NCI-H2029 (cell line): ENCODE measurements at places on chromosomes 16 and 17.
A peak's percentile ranks its signal among the peaks of the same experiment; 100 is the strongest.

DNA sequence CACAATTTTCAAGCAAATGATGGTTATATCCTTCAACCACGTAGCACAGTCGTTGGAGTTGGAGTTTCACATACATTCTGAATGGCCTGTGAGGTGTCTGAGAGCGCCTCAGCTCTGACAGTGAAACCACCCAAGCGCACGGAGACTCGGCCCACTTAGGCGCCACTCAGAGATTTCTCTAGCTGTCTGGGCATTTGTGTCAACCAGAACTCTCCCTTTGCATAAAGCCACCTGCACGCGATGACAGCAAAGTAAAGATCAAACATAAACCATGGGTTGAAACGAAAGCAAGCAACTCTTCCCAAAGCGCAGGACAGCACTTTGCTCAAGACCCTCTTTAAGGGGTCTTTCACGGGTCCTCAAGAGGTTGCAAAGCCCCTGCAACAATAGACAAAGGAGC, 533 bp downstream of the SLC6A4 start:
- DNase-seq = no peak

DNA sequence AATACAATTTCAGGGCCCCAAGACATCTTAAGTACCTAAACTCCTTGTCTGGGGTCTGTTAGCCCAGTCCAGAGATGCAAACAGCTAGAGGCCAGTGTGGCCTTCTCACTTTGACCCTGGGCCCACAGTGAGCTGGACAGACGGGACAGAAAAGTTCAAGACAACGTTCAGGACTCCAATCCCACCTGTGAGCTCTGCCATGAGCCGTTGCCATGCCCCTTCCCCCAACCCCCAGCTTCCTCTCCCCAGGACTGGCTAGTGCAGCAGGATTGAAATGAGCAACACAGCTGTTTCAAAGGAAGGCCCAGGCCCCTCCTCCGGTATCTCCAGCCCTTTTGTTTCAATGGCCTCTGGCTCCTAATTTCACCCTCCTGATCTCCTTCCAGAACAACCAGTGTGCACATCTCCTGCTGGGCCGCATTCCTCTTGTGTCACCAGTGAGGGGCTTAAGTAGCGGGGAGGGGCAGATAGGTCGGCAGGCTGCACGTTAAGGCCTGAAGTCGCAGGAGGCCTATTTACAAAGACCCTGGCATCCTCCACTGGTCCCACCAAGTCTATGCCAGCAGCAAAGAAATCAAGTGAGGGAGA, 11.3 kb downstream of the AXIN2 start:
- DNase-seq = no peak

DNA sequence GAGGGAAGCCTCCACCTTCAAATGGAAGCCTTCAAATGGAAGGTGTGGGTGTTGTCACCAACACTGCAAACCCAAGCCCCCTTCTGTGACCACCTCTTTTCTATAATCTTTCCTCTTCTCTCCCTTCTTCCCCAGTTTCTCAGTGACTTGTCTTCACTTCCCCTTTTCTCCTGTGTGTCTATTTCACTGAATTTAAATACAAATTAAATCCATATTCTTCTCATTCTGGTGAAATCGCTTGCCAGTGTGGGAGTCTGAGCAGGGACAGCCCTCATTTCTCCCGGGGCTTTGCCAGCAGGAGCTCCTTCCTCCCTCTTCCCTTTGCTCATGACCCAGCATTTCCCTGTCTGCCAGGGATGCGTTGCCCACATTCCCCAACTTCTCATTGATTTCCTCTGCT, 6.4 kb upstream of the ITGAX start:
- DNase-seq = no peak

- peak; percentile 92 for DNase-seq
Observed at GRCh38 chr17:41930009-41930832, at the start of gene ODAD4. TSS of gene ODAD4 (plus strand) at chr17:41930617. CDS start at chr17:41930724, 107 bp downstream.
